Frontal cortex (tissue), 4 donors: ENCODE measurements at places on chromosomes 16 and 17. TPM values are rescaled to one million over a fixed set of nuclear protein-coding genes. Genes with fewer than 3 reads are reported as not detected.
A peak's percentile ranks its signal among the peaks of the same experiment; 100 is the strongest.

- DNase-seq: no peak
Measured at GRCh38 chr16:15509051-15509592, 74.7 kb downstream of the BMERB1 start.

TERB1 gene
- 0.41 TPM for total RNA-seq

DNA sequence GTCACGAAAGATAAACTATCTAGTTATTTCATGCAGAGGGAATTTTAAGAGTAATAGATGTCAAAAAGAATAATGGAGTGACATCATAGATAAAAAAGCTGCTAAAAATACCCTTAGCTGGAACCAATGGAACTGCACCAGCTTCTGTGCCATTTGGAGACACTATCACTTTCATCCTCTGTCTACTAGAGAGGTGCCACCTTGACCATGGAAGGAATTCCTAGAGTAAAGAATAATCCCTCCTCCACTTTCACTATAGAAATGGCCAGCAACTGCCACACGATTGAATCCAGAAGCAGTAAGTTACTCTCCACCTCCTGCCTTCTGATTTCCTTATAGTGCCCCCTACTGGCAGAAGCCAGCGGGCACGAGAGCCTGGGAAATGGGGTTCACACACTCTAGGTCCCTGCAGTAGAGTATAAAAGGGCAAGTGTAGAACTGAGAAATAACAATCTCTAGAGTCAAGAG lies 2.8 kb upstream of the ALDH3A2 start:
- DNase-seq: no peak

GRCh38 chr16:74774223-74775139 lies at the start of gene FA2H:
Gene FA2H (minus strand): TSS chr16:74774820. CDS start chr16:74774755, 65 bp downstream.
- peak; percentile 93 for DNase-seq

CYB5D1 gene
- total RNA-seq: 15.1 TPM

HOXB4 gene
- not detected for total RNA-seq

CCL7 gene
- not detected for total RNA-seq

DNA sequence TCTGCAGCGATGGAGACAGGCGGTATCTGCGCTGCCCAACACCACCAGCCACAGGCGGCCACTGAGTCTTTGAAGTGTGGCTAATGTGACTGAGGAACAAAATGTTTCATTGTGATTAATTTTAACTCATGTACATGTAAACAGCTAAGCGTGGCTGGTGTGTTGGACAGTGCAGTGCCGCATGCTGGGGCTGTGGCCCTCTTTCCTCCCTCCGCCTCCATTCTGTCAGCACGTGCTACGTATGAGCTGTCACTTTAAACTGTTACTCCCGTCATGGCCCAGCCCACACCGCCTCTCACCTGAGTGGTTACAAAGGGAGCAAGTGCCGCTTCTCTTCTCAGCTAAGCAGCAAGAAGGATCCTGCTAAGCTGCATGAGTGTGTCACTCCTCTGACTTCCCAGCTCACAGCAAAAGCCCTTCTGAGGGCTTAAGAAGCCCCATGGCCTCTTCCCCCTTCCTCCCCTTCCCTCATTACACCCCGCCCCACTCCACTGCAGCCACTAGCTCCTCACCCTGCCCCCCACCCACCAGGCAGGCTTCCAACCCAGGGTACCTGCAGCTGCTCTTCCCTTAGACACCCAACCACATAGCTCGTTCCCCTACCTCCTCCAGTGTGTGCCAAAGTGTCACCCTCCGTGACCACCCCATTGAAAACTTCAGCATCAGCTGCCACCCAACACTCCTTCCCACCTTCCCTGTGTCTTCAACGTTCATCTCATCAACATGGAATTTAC lies 15.0 kb downstream of the HASPIN start:
- no peak for DNase-seq

GNGT2 gene
- total RNA-seq: not detected

KIF19 gene
- total RNA-seq: not detected

- no peak for DNase-seq
Measured at GRCh38 chr16:11583166-11583565, 3.6 kb downstream of the LITAF start.

DNA sequence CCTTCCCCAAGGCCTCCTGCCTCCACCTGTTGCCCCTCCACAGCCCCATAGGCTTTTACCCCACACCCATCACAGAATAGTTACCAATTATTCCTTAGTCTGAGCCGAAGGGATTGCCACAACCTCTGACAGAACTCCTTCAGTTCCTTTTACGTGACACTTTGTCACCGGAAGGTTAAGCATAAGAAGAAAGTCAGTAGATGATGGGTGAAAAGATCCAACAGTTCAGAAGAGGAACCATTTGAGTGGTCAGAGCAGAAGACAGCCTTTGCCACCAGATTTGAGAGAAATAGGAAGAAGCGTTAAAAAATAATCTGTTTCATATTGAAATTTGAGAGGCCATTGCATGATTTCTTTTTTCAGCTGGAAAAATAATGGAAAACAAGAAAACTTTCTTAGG lies 1.2 kb downstream of the SRR start:
- DNase-seq: no peak

KRT24 gene
- not detected for total RNA-seq

- DNase-seq: no peak
Measured at GRCh38 chr17:30323895-30324319, 9.9 kb downstream of the TMIGD1 start.

GRCh38 chr17:80068301-80069222 lies 32.1 kb downstream of the CCDC40 start:
- no peak for DNase-seq

DNA sequence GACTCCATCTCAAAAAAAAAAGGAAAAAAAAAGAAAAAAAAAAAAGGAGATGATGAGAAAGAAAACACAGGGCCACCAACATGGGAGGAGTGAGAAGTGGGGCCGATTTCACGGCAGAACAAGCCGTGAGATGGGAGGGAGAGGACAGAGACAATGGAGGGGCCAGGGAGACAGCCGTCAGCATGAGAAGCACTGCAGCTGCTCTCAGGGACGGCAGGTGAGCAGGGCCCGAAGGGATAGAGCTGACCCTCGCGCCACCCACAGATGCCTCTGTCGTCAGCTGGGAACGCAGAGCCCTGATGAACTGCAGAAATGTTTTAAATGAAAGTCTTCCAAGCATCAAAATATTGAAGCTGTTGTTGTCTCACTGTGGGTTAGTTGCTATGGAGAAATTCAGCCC lies 20.3 kb downstream of the PITPNM3 start:
- no peak for DNase-seq

DNA sequence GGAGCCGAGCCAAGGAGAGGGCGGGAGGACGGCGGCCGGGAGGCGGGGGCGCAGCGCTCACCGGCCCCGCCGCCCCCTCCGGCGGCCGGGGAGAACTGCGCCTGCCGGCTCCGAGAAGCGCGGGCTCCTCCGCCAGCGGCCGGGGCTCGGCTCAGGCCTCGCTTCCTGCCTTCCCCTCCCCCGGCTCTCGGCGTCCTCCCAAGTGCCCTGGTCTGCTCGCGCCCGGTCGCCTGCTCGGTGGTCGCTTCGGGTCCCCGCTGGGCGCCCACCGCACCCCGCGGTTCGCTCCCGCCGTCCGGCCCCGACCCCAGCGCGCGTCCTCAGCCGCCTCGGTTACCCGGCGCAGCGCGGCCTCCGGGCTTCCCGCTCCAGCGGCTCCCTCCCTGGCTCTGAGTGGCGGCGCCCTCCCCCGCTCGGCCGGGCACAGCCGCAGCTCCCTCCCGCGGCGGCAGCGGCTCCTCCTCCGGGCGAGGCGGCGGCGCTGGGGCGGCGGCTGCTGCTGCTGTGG lies 313 bp downstream of the UBTF start:
- DNase-seq: peak; percentile 80

DNA sequence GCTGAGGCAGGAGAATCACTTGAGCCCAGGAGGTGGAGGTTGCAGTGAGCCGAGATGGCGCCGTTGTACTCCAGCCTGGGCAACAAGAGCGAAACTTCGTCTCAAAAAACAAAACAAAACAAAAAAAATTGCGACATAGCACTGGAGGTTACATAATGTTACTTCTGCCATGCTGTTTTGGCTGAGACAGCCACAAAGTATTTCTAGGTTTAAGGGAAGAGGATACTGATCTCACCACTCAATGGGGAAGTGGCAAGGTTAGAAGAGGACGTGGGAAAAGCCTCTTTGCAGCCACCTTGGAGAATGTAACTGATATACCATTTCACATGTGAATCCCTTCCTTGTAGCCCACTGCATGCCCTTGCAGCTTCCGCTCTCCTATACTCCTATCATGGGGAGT lies 131.2 kb upstream of the NLRP1 start:
- DNase-seq: no peak

GRCh38 chr17:46960152-46960551 lies 18.9 kb downstream of the RPRML start:
- DNase-seq: no peak

CDC6 gene
- 2.4 TPM for total RNA-seq

DNA sequence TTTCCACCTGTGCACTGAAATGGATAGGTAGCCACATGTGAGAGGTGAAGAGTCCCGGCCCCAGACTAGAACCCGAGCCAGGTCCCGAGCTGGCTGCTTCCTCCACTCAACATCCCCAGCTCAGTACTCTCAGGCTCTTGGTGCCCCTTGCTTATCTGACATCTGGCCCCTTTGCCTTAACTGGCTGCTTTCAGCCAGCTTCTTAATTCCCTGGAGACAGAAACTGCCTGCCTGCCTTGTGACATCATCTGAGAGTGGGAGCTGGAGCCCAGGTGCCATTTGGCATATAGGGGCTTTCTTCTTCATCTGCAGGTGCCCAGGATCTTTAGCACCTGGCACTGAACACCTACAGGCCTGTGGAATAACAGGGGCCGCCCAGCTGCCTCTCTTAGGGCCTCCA lies 8.9 kb downstream of the CHAD start:
- DNase-seq: no peak

CCL8 gene
- total RNA-seq: not detected
